ENCODE measurements at places on chromosomes 3 and 15.

DNA sequence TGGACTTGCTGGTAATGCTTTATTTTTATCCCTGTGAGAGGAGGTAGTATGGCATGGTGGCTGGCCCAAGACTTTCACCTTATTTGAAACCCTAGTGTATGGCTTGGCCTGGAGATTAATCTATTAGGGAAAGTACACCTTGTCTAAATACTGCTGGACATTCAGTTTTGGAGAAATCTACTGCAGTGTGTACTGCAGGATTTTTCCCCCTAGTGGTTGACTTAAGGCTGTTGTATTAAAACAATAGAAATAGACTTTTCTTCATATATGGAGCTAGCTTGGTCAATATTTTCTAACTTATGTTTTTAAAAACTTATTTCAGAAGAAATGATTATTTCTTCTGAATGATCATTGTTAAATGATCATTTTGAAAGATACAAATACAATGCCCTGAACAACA, 13.9 kb upstream of the SLITRK3 start:
- no peak for DNase-seq

GRCh38 chr3:187958432-187959003, 195.4 kb upstream of the LPP start:
- DNase-seq, result peak; percentile 57

GRCh38 chr3:44918087-44918486, 43.7 kb downstream of the TGM4 start:
- DNase-seq, result no peak

GRCh38 chr3:8638994-8639658, 5.5 kb downstream of the SSUH2 start:
- no peak for DNase-seq

GRCh38 chr3:16337856-16338540, 73.0 kb downstream of the OXNAD1 start:
- DNase-seq, result peak; percentile 50

DNA sequence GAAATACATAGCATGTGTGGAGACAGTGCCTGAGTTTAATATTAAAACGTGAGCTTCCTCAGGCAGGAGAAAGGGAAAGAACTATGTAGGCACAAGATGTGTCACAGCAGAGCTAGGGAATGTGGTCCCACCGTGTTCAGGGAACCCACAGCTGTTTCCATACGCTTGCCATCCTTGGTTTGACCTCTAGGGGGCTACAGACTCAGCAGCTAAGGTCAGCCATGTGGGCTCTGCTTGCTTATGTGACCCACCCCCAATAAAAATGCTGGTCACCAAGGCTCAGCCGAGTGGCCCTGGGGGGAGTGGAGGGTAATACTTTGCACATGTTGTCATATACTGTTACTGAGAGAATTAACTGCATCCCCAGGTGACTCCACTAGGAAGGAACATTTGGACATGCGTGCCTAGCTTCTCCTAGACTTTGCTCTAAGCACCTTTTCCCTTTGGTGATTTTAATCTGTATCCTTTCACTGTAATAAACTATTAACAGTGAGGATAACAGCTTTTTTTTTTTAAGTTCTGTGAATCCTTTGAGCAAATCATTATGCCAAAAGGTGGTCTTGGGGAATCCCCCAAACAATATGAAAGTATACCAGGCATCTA, 3.3 kb downstream of the TUBGCP5 start:
- DNase-seq, result peak; percentile 39

- DNase-seq, result no peak
These were observed 626.5 kb upstream of the TBL1XR1 start for GRCh38 chr3:177823701-177824189.

DNA sequence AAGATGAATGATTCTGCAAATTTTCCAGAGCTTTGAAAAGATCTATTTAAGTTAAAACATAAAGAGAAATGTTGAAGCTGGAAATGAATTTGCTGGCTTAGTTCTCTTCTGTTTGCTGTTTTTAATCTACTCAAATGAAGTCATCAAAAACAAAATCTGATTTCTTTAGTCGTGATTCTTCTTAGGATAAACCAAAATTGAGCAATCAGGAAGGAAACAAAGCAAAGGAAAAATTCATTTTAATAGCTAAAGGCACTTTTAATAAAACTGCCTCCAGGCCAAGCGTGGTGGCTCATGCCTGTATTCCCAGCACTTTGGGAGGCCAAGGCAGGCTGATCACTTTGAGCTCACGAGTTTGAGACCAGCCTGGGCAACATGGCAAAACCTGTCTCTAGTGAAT, 91.2 kb downstream of the DUT start:
- no peak for DNase-seq

- peak; percentile 89 for DNase-seq
These were observed at the start of gene OXSM for GRCh38 chr3:25789596-25790556. Gene OXSM, plus strand, starts transcription at chr3:25790090. Its CDS starts 931 bp downstream, at chr3:25791021.

DNA sequence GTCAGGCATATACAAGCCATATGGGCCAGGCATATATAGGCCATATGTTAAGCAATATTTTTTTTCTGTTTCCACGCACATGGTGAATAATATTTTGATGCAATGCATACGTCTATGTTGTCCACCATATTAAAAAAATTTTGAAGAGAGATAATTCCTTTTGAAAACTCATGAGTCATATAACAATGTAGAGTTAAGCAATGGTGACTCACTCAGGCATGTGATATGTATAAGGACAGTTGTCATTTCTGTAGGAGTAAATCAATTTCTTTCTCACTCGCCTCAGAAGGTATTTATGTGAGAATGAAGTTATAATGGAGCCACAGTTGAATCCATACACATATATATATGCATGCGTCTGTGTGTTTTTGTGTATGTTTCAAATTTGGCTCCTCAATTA, 272.6 kb downstream of the EPHA3 start:
- no peak for DNase-seq

DNA sequence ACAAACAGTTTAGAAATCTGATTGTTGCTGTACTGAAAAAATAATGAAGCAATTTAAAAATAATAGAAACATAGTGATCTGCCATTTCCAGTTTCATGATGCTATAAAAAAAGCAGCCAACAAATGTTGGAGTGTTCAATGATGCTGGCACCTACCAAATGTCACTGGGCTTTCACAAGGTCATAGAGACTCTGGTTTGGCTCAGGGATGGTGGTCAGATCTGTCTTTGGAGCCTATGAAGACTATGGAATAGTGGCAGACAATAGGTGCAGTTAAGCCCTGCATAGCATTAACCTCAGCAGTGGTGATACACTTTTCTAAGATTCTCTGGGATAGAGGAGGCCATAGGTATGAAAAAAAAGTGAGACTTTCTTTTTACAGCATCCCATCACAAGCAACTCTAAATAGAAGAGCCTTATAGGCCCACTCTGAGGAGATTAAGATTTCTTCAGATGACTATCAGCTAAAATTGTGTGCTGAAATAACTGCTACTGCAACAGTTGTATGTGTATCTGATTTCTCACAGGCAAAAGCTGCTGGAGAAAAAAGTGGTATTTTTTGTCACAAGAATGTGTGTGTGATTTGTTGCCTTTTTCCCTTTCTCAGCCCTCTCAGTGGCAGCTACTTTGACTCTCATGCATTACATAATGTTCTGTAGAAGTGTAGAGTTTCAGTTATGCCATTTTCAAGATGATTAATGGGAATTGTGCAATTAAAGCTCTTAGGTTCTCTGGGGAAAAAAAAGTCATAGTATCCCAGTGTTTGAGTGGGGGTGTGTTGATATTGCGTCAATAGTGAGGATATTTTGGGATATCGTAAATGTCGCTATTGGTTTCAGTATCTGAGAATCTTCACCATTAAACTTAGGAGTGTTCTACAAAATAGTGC, 137.4 kb downstream of the MBNL1 start:
- no peak for DNase-seq

DNA sequence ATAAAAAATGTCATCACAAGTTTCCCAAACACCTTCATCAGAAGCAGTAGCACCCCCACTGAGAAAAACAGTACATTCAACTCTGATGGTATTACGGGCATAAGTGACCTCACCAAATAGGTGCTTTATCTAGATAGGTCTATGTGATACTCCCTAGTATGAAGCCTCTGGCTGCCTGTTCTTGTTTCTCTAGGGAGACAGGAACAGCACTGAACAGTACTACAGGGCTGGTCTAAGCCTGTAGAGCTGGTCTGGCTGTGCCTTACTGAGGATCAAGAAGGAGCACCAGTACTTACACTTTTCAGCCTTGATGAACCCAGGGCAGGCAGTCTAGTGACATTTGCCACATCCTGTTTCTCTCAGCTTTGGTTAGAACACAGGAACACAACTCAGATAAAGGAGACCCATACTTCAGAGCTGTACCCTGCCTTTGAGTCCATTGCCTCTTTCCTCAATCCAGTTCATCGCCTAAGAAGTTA, 35.9 kb downstream of the OXNAD1 start:
- DNase-seq, result peak; percentile 53

DNA sequence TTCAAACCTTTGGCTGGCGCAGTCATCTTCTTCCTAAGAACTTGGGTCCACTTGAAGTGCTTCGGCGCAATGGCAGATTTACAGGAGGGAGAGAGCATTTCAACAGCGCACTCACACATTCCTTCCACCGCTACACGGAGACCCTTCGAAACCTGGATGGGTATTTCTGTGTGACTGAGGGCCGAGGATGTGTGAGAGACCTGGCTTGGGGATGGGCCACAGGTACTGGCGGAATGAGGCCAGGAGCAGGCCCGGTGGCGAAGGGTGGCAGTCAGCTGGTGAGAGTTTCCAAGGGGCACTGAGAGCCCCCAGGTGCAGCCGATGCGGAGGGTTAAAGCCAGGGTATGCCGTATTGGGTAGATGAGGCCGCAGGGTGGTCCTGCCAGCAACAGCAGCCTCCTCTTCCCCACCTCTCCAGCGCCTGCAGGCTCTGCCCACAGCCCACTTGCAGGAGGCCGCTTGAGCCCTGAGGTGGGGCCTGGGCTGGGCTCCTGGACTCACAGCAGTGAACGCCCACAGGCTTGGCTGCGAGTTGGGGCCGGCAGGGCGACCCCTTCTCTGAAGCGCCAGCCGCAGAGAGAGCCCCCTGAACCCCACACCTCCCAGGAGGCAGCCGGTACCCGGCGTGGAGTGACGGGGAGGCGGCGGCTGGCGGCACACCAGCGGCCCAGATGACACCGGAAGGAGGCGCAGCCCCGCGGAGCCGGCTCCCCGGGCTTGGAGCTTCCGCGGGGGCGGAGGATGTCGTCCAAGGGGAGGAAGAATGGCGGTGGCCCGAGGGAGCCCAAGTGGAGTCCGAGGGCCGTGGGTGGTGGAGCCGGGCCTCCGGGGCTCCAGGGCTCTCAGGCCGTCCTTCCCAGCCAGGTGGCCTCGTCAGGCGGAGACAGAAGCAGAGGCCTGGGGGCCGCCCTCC, 166.5 kb downstream of the NSMCE3 start:
- DNase-seq, result no peak

GRCh38 chr15:67879440-67880129, 39.7 kb upstream of the RNU6-1 start:
- DNase-seq, result no peak

GRCh38 chr3:18499301-18499700, 74.2 kb upstream of the SATB1 start:
- DNase-seq, result peak; percentile 16

GRCh38 chr3:39350714-39351113, 21.2 kb downstream of the CCR8 start:
- no peak for DNase-seq

GRCh38 chr15:70127288-70127746, 29.6 kb upstream of the TLE3 start:
- no peak for DNase-seq

DNA sequence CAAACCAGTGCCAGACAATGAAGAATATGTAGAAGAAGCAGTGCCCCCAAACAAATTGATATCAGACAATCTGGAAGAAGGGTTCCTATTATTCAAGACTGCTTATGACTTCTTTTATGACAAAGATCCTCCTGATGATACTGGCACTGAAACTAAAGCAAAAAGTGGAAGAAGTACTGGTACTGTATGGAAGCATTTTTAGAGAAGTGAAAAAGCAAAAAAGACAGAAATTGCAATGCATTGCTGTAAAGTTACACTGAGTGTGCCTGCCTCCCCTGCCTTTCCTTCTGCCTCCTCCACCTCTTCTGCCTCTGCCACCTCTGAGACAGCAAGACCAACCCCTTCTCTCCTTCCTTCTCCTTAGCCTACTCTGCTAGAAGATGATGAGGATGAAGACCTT, 167.6 kb downstream of the PLCL2 start:
- DNase-seq, result no peak

GRCh38 chr3:149547954-149548668, 73.6 kb downstream of the TM4SF4 start:
- DNase-seq, result no peak

GRCh38 chr3:197753263-197753662, 3.6 kb downstream of the FYTTD1 start:
- DNase-seq, result no peak

- DNase-seq, result no peak
These were observed 230.0 kb downstream of the ADAMTS9 start for GRCh38 chr3:64457811-64458210.

GRCh38 chr3:182121401-182121800, 409.7 kb downstream of the SOX2 start:
- no peak for DNase-seq

GRCh38 chr3:51984269-51984647, 923 bp downstream of the ACY1 start:
- DNase-seq, result no peak

DNA sequence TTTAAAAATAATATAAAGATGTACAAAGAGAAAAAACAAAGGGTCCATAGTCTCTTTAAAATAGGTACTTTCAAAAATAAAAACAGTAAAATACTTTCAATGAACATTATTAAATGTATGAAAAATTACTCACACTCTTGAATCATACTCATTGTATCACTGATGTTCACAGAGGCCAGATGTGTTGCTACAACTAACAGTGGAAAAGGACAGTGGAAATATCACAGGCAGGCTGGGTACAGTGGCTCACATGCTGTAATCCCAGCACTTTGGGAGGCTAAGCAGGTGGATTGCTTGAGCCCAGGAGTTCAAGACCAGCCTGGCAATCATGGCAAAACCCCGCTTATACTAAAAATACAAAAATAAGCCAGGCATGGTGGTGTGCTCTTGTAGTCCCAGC, 26.8 kb downstream of the NPHP3 start:
- no peak for DNase-seq

DNA sequence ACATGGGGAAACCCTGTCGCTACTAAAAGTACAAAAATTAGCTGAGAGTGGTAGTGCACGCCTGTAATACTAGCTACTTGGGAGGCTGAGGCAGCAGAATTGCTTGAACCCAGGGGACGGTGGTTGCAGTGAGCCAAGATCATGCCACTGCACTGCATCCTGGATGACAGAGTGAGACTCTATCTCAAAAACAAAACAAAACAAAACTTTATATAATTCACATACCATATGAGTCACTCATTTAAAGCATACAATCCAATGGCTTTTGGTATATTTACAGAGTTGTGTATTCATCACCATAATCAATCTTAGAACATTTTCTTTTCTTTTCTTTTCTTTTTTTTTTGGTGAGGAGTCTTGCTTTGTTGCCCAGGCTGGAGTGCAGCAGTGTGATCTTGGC, 8.7 kb downstream of the PXK start:
- DNase-seq, result no peak

GRCh38 chr15:74326746-74327145, 40.7 kb downstream of the CYP11A1 start:
- DNase-seq, result no peak

DNA sequence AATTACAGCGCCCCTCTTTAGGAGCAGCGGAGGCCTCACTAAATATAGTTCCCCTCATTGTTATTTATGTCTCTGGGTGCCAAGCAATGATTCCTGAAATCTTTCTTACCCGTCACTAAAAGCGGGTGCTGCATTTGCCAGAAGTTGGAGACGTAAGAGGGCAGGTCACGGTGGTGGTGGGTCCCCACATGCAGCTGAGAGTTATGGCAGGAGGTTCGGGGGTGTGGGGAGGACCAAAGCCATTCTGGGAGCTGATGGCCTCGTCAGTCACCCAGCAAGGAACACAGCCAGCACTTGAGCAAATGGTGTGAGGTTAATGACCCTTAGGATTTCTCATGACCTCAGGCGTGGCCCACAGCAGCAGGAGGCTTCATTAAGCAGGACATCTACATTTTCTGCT, 129.2 kb downstream of the RAB11A start:
- no peak for DNase-seq
